ENCODE measurements at places on chromosomes 2 and 18. TPM values are rescaled to one million over a fixed set of nuclear protein-coding genes. Genes with fewer than 3 reads are reported as not detected.

The PFN4 gene
- 0.30 TPM for total RNA-seq

The ASB18 gene
- total RNA-seq: not detected

The CENPA gene
- total RNA-seq: 27.3 TPM

DNA sequence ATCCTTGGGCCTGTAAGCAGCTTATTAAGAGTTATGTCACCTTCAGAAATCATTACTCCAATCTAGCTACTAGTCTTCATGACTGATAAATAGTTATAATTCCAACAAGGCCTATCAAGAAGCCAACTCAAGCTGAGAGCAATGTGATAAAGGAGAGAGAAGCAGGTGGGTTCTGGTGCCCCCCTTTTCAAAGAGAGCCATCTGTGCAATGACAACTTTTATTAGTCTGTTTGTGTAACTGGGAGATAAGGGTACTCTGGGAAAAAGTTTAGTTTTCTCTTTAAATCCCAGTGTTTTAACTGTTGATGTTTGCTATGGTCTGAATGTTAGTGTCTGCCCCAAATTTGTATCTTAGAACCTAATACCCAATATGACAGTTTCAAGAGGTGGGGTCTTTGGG lies 60.6 kb downstream of the CCDC93 start:
- no peak overlapping the region for H3K4me3 ChIP-seq
- H3K27me3 ChIP-seq: no peaks in the 10 kb centered on the region
- peaks cover 68% of the 10 kb centered on the region for H3K36me3 ChIP-seq
- no peak for DNase-seq

DNA sequence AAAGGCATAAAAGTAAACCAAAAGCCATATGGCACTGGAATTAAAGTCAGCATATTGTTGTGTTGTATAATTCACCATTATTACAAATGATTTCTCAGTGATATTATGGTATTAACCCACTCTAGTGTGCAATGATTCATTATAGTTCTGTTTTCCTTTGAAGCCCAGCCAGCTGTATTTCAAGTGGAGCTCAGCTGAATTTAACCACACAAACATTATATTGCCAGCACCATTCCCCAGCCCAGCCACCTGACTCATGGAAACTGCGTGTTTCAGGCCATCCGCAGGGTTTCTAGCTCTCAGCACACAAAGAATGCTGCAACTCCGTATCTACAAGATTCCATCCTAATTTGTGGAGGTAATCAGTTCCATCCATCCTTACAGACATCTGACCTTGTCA lies 166.8 kb upstream of the CHAC2 start:
- no peaks in the 10 kb centered on the region for H3K36me3 ChIP-seq
- H3K27me3 ChIP-seq: no peaks in the 10 kb centered on the region
- no peak overlapping the region for H3K4me3 ChIP-seq
- no peak for DNase-seq

DNA sequence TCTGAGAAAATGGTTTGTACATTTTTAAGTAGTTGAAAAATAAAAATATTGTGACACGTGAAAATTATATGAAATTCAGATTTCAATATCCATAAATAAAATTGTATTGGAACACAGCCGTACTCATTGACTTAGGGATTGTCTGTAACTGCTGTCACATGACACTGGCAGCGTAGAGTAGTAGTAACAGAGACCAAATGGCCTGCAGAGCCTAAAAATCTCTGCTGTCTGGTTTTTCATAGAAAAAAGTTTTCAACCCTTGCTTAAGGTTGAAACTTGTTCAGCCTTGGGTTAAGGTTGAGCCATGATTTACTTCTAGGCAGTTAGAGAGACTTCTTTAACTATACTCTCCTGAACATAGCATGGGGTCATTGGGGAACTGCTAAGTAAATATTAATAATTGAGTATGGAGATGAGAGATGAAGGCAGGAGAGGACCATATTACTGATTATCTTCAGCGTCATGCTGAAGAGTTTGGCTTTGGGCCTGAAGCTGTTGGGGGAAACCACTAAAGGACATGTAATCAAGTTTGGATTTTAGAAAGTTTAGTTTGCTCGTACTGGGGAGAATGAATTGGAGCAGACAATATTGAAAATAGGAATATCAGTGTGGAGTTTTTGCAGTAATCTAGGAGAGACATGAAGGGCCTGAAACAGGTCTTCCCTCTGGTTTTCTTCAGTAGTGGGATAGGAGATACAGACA lies 16.2 kb downstream of the EML4 start:
- no peak overlapping the region for H3K4me3 ChIP-seq
- H3K27me3 ChIP-seq: no peaks in the 10 kb centered on the region
- H3K36me3 ChIP-seq: peaks cover 19% of the 10 kb centered on the region

DNA sequence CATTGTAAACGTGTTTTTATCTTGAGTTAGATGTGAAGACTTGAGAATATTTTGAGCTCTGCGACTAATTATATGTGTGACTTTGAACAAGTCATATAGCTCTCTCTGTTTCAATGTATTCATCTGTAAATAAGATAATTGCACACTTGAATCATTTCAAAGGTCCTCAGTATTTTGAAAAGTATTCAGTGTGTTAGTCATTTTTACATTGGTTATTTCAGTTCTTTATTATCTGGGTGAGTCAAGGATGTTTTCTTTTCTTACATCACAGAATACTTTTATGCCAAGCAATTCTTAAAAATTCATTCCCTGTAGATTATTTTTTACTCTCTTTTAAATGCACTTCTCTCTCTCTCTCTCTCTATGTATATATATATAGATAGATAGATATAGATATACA lies 1098.0 kb upstream of the ZEB2 start:
- no peaks in the 10 kb centered on the region for H3K4me1 ChIP-seq
- no peak overlapping the region for H3K27ac ChIP-seq
- DNase-seq: no peak
- no peak overlapping the region for H3K4me3 ChIP-seq
